ENCODE measurements at places on chromosomes 7 and 10.
A peak's percentile ranks its signal among the peaks of the same experiment; 100 is the strongest.

- DNase-seq: no peak
Observed at GRCh38 chr10:50410066-50410811, 158.9 kb upstream of the ASAH2 start.

DNA sequence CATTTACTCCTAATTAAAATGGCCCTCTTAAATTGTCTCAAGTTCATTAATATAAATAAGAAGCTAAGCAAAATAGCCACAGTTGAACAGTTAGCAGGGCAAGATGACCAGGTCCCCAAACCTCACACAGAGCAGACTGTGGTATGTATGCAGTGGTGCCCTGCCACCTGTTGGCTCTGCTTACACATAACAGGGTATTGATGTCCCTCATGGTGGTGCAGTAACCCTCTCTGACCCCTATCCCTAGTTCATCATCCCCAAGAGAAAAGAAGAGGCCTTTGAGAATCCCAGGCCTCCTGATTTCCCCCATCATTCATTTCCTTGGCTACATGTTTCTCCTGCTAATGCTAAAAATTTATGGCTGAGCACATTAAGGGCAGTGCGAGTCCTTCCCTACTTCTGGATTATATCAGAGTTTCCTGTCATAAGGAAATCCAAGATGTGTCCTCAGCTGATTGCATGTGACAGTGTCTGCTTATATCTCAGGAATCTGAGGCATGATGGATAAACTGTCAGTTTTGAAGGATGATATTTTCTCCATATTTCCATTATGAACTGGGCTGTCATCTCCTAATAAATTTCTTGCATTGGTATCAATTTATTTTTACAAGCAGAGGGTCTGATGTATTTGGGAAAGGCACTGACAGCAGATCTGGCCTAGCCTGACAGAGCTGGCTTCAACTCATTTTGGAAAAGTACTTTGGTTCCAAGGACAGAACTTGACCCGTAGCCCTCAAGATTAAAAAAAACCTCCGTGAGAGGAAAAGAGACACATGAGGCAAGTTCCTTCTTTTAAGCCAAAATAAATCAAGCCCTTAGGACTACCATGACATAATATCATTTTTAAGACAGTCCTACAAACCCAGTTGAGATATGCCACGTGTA, 880.6 kb downstream of the LRMDA start:
- no peak for DNase-seq

- no peak for DNase-seq
Observed at GRCh38 chr10:52136921-52137320, 177.2 kb upstream of the DKK1 start.

DNA sequence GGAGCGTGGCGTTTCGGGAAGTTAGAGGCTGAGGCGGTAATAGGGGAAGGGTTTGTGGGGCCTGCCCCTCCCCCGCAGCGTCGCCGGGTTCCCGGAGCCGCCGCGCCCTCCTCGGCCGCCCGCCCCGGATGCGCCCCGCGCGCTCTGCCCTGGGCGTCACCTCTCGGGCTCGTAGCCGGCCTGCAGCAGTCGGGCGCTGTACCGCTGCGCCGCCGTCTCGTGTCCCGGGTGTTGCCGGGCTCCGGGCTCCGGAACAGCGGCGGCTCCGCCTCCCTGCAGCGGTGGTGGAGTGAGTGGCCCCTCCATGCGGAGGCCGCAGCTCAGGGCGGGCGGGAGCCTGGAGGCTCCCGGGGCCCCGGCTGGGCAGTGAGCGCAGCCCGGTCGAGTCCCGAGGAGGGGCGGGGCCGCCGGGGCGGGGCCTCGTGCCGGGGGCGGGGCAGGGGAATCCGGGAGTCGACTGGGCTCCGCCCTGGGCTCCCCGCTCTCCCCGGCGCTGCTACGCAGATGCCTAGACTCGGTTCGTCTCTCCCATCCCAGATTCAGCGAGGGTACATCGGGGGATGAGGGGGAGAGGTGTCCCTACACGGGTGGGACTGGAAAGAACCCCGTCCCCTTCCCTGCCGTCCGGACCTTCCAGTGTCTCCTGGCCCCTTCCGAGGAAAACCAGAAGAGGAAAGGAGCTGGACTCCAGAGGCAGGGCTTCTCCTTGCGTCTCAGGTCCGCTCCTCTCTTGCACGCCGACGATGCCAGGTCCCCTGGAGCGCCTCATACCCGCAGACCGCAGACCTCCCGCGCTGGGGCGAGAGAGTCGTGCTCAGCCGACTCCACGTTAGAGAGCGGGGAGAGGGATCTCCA, at the start of gene IMPDH1:
Gene IMPDH1 (minus strand): TSS at position 387 of the 855 bp plus-strand sequence. CDS start 81 bp downstream, at position 306.
- peak; percentile 91 for DNase-seq

DNA sequence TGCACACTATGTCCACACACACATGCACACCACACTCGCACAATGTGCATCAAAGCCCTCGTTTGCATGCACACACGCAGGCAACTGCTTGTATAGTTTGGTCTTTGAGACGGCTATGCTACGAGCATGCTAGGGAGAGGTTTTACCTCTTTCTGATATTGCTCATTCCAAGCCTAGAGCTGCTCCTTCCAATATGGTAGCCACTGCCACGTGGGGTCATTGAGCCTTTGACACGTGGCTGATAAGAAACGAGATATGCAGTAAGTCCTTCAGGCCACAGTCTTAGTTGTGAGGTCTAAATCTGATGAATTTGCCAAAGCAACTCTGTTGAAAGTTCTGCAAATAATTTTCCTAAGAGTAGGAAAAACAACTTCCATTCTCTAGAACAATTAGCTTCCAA, 204.4 kb downstream of the KLF6 start:
- no peak for DNase-seq

GRCh38 chr10:4260483-4261124, 475.6 kb upstream of the KLF6 start:
- DNase-seq: no peak

DNA sequence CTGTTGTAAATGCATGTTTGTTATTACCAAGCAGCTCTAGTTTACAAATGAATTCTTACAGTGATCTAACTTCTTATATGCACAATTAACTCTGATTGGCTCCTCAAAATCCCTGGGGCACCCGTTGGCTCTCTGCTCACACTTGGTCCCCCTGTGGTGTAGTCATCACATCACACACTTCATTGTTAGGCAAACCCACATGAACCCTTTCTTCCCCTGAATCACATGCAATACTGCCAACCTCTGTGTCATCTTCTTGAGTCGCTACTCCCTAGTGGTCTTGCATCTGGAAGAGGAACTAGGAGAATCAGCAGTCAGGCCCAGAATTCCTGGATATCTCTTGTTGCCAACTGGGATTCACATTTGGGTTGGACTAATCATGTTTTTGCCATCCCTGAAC, 73.1 kb downstream of the CD36 start:
- no peak for DNase-seq

DNA sequence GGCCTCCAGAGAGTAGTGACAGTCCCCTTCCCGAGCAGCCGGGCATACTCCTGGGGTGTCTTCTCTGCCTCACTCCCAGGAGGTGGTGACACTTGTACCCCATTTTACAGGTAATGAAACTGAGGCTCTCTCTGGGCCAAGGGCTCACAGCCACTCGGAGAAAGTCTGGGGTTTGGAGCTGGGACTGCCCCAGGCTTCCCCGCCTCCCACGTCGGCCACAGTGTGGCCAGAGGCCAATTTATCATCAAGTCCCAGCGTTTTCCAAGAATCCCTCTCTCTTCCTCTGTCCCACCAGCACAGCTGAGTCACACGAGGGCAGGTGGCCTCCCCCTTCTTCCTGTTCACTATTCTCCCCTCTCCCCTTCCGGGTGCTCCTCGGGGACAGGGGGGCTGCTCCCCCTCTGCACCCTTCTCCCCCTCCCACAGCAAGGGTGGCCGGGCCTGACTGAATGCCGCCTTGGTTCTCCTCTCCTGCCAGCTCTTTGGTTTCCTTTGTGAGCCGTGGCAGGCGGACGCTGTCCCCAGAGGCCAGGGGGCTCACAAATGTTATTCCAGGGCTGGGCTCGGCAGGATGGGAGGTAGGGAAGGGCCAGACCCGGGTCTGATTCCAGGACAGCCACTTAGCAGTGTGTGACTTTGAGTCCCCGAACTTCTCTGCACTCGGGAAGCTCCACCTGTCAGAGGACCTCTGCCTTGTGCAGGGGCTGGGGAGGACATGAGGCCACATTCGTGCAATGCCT, 17.7 kb downstream of the CLIP2 start:
- no peak for DNase-seq

GRCh38 chr10:3935933-3936359, 150.9 kb upstream of the KLF6 start:
- DNase-seq: no peak

All from stimulated activated CD4-positive, alpha-beta T cell treated with anti-CD3 and anti-CD28 coated beads, TNF-alpha, amount 100 ng/mL, for 1 hour (primary cell).